ENCODE measurements at places on chromosomes 11 and 22.

GRCh38 chr22:45579806-45580725, 77.4 kb downstream of the FBLN1 start:
- no peak for DNase-seq

DNA sequence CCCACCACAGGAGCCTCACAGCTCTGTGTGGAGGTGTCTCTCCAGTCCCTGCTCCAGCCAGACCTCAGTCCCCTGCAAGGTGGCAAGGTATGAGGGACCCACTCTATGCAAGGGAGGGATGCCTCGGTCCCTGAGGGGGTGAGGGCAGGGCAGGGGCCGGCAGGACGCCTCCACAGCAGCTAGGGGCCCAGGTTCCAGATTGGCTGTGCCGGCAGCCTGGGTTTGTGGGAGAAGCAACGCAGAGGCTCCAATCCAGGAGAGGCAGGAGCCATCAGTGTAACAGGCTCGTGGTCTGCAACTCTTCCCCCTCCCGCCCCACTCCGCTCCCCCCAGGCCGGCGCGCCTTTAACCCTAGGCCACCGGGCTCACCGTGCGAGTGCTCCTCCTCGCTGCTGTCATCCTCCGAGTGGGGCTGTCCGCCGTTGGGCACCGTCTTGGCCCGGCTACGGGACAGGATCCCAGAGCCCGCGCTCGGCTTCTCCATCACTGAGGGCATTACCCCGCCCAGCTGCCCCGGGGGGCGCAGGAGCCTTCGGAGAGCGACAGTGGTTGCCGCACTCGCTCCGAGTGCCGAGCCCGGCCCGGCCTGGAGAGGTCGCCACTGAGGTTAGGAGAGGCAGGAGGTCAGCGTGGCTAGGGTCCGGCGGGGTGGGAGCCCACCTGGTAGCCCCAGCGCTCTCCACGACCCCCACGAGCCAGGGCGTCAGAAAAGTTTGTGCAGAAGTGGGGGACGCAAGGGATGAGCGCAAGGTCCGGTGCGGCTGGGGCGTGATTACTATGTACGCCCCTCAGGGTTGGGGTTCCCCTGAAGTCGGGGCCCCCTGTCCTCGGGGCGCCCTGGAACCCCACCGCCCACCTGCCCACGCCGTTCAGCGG, 765 bp downstream of the RCOR2 start:
- no peak for DNase-seq

DNA sequence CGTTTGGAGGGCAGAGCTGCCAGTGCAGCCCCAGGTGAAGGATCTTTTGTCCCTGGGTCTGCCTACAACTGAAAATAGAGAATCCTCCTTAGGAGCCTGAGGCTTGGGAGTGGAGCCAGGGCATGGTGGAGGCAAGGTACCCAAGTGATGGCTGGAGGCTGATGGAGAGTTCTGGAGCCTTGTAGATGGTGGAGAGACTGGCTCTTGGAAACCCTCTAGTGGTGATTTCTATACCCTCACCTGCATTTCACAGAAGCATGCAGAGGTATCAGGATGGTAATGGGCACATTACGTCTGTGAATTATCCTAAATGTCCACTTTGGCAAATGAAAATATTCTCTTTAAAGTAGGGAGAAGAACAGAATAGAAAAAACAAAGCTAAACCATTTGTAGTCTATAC, 44.4 kb downstream of the INSC start:
- DNase-seq, result no peak

DNA sequence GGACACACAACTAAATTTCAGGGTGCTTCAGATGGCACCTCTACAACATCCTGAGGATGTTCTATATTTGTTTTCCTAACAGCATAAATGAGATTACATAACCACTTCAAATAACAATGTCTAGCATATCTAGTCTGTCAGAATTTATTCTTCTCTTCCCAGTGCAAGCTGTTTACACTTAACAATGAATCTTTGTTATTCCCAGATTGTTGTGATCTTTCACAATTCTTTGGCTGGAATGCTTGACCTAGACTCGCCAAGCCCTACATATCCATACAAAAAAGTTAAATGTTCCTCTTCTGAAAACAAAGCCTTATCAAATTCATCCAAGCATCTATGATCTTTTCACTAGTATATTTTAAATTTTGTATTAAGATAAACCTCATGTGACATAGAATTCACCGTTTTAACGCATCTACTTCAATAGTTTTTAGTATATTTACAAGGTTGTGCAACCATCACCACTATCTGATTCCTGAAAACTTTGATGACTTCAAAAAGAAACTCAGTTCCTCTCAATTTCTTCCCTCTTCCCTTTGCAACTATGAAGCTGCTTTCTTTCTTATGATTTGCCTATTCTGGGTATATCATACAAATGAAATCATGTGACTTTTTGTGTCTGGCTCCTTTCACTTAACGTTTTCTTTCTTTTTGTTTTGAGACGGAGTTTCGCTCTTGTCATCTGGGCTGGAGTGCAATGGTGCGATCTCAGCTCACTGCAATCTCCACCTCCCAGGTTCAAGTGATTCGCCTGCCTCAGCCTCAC, 61.7 kb upstream of the CHRNA10 start:
- no peak for DNase-seq

GRCh38 chr11:279966-280705, 1.9 kb downstream of the NLRP6 start:
- DNase-seq, result no peak

- DNase-seq, result no peak
These were observed 2.8 kb downstream of the PDXP start for GRCh38 chr22:37661160-37661924.

DNA sequence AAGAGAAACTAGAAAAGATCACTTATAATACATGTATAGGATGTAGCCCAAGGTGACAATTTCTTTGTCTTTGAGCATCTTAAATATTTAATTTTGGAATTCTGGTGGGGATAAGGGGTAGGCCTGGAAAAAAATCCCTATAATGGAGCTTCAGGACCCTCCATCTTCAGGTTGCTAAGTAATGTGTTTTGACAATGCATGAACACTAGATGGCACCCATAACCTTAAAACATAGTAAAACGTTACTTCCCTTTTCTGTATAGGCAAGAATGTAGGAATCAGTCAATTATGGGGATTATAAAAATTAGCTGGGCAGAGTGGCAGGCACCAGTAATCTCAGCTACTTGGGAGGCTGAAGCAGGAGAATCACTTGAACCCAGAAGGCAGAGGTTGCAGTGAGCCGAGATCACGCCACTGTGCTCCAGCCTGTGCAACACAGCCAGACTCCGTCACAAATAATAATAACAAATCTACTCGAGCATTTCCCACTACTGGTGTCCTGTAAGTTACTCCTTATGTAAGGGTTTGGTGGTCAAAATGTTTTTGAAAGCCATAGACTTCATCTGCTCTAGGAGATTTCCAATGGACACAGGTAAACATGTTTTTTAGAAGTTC, 541.9 kb upstream of the CCDC90B start:
- no peak for DNase-seq

DNA sequence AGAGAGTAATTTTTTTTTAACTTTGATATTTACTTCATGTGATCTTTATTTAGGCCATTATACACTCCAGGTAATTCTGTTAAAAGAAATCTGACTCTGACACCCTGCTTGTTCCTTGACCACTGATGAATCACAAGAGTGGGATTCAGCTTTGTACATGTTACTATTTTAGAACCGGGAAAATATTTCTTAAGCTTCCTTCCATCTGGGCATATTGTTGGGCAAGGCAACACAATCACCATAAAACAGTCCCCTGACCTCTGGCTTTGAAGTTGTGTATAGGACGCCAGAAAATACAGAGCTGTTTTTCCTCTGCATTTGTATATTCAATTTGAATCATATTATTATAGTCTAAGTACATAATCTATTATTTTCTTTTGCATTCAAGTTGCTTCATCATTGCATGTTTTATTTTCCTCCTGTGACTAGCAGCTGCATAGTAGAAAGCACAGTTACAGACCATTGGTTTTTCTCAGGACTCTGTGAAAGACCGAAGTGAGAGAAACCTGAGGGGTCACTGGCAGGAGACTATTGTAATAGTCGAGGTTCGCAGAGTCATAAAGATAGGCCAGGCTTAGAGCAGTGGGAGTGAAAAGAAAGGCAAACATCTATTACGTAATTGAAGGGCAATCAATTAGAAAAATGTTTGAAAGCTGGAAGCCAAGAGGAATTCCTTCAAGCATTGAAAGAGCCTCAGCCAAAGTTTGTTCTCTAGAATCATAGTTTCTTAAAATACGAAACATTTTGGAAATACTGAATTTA, 51.8 kb upstream of the SLC36A4 start:
- DNase-seq, result no peak

GRCh38 chr11:69882270-69882608, 63.0 kb upstream of the FGF3 start:
- DNase-seq, result no peak

GRCh38 chr11:17714356-17714854, 5.0 kb upstream of the MYOD1 start:
- DNase-seq, result no peak

GRCh38 chr22:20159076-20159475, 8.2 kb upstream of the CCDC188 start:
- DNase-seq, result no peak

DNA sequence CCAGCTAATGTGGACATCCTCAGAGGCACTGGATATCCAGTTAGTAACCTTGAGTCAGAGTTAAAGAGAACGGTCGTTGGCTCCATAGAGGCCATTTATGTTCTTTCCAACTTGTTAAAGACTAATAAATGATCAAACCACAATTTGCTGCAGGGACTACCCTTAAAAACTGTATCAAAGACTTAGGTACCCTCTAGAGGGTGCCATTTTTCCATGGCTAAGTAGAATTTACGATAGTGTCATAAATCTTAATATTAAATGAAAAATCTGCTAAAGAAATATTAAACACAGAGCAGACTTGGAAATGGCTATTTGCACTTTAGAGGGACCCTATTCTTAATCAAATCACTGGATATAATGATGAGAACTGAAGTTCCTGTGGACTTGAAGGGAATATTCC, 685.2 kb upstream of the CHORDC1 start:
- no peak for DNase-seq

- no peak for DNase-seq
These were observed 30.1 kb upstream of the CD82 start for GRCh38 chr11:44535191-44535980.

GRCh38 chr11:114366331-114367243, 33.7 kb downstream of the C11orf71 start:
- DNase-seq, result no peak

- no peak for DNase-seq
These were observed 7.1 kb downstream of the TBX1 start for GRCh38 chr22:19767427-19768341.

DNA sequence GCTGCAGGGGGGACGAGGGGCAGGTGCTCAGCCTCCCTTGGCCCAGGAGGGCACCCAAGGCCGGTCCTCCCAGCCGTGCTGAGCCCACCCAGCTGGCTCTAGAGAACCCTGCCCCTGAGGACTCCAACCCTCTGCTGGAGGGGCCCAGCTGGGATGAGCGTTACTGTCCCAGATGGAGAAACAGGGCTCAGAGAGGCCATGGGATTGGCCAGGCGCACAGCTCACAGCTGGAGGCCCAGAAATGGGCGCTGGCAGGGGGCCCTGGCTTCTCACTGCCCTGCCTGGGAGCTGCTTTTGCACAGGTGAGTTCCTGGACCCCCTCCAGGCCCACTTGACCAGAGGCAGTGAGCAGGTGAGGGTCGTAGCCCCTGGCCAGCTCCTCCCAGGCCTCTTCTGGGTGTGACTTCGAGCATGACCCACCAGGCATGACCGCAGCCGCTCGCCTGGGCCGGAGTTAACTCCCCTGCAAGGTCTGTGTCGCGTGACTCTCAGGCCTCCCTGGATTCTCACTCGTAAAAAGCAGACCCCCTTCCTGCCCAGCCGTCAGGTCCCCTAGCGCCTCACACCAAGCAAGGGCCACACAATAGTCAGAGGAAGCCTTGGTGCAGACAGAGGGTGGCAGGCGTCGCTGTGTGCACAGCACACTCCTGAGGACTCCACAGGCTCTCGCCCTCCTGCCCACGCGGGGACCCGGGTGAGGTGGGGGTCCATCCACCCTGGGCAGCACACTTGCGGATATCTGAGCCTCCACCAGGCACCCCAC, 19.7 kb upstream of the IL17REL start:
- no peak for DNase-seq

- peak; percentile 47 for DNase-seq
These were observed 2.3 kb upstream of the DUSP8 start for GRCh38 chr11:1574238-1574932.

GRCh38 chr22:42624551-42625106, 9.9 kb upstream of the POLDIP3 start:
- no peak for DNase-seq

DNA sequence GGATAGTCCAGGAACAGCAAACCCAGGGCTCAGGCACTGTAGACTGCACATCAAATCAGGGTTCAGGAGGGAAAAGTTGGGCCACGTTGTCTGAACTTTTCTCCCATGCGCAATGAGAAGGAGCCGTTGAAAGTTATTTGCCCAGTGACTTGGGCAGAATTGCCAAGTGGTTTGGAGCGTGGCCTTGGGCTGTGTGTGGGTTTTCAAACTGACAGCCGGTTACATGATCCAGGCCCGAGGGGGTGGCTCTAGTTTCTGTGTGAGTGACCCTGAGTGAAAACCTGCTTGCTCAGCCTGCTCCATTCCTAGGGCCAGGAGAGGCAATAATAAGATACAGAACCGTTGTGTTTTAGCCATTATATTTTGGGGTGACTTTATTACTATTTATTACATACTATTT, 20.3 kb downstream of the MB start:
- no peak for DNase-seq

DNA sequence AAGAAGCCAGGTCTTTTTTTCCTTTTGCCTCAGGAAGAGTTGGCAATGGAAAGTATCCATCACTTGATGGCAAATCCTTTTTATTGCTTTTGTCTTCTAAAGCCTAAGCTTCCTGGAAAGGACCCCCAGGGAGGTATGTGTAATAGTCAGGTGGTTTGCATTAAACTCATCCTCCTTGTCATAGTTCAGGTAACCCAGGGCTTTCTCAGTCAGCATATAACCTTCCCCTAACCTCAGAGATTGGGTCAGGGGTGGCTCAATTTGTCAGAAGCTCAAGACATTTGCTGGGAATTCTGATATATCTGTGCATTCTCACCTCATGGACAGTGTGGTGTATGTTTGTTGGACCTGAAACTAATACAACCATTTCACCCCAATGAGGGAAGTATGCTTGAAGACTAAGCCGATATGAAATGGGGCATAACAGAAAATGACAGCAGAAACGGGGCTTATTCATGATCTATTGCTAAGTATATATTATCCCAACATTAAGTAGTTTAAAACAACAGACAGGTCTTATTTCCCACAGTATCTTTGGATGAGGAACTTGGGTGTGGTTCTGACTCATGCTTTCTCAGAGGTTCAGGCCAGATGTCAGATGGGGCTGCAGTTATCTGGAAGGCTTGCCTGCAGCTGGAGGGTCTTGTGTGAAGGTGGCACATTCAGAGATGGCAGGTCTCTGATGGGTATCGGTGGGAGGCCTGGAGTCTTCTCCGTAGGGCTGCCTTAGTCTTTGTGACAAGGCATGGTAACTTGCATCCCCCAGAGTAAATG, 135.8 kb upstream of the SPON1 start:
- no peak for DNase-seq

Measured in stimulated activated CD4-positive, alpha-beta T cell treated with anti-CD3 and anti-CD28 coated beads, Interleukin-15, amount 100 ng/mL, for 1 hour (primary cell).